ENCODE measurements at places on chromosomes 12 and 14.

DNA sequence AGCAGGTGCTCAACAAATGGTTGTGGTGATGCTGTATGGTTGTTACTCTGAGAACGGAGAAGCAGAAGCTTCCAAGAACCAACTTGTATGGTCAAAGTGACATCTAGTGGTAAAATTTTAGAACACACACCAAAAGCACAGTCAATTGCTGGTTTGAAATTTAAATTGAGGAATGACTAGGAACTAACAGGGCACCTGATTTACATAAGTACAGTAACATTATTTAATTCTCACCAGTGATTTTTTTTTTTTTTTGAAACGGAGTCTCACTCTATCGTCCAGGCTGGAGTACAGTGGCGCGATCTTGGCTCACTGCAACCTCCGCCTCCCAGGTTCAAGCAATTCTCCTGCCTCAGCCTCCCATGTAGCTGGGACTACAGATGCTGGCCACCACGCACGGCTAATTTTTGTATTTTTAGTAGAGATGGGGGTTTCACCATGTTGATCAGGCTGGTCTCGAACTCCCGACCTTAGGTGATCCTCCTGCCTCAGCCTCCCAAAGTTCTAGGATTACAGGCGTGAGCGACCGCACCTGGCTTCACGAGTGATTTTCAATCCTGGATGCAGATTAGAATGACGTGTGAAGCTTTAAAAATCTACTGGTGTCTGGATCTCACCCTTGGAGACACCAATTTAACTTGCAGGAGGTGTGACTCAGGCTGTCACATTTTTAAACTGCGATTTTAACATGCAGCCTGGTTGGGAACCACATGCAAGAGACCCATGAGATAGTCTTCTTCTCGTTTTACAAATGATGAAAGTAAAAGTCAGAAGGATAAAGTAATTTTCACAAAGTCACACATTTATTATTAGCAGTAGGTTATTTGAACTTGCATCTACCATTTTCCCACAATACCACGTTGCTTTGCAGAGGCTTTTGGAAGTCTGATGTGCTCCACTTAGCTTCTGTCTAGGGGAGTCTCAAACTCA, 14.1 kb upstream of the NUMB start:
- DNase-seq = peak; percentile 79

GRCh38 chr14:99769123-99769522, 24.1 kb upstream of the EML1 start:
- no peak for DNase-seq

DNA sequence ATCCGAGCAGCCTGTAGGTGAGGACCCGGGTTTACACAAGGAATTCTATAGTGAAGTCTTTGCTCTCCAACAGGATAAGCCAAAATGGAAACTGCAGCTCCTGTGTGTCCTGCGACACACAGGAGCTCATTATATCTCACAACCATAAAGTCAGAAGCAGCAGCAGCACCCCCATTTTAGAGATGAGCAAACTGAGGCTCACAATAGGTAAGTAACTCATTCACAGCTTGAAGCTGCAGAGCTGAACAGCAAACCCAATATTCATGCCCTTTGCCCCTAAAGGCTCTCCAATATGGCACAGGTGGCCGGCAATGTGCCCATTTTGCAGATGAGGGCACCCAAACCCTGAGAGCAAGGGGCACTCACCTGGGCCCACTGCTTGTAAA, 4.6 kb downstream of the NCOR2 start:
- DNase-seq = no peak

DNA sequence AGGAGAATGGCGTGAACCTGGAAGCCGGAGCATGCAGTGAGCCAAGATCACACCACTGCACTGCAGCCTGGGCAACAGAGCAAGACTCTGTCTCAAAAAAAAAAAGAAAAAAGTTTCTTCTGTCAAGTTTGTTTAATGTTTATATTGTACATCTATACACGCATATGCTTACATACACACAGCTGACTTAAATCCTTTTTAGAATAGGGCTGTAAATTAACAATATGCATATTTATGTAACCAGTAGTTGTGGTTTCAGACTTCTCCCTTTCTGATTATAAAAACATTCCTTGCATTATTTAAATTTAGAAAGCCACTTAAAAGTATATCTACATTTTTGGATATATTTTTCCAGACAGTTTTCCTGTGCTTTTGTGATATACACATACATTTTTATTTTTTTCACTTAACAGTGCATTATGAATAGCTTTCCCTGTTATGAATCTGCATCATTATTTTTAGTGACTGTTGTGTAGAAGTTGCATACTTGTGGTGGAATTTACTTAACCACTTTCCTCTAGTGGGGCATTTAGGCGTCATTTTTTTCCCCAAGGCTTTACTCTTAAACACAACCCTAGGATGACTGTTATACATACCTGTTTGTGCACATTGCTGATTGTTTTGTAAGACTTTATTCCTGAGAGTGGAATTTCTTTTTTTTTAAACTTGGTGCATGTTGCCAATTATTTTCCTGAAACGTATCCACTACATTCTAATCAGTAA, 29.4 kb downstream of the POLR3B start:
- no peak for DNase-seq

- no peak for DNase-seq
These were observed 28.2 kb downstream of the ANO2 start for GRCh38 chr12:5916785-5917290.

- peak; percentile 87 for DNase-seq
These were observed 5.7 kb upstream of the ATG101 start for GRCh38 chr12:52063981-52064649.

GRCh38 chr12:6198985-6199530, 1.1 kb upstream of the CD9 start:
- no peak for DNase-seq

GRCh38 chr14:37019488-37019887, 152.9 kb downstream of the SLC25A21 start:
- DNase-seq = no peak

DNA sequence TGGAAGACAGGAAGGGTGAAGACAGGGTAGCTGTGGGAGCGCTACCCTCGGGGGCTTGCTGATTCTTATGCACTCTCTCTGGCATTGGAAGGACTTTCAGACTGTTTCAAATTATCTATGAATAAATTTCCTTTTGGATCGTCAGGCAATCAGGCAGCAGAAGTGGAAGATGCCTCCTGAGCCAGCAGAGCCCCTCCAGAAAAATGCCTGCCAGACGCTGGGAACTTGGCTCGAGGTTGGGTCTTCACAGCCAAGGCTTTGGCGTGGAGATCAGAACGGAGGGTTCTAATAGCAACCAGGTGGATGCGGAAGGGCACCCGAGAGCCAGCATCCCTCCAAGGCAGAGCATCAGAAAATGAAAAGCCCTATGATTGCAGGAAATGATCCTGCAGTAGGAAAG, 119.2 kb upstream of the RFLNA start:
- no peak for DNase-seq

DNA sequence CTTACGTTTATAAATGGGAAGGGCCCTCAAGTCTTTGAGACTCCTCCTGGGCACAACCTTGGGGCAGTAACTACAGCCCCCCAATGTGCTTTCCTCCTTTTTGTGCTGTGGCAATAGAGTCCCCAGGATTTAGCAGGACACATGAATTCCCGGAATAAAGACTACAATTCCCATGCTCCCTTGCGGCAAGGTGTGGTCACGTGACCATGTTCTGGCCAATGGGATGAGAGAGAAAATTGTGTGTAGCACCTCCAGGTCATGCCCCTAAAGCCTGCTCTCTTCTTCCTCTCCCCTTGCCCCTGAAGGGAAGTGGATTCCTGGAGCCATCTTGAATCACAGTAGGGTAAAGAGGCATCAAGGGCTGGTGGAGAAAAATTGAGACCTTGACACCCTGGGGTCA, 295.1 kb upstream of the SFSWAP start:
- DNase-seq = no peak

DNA sequence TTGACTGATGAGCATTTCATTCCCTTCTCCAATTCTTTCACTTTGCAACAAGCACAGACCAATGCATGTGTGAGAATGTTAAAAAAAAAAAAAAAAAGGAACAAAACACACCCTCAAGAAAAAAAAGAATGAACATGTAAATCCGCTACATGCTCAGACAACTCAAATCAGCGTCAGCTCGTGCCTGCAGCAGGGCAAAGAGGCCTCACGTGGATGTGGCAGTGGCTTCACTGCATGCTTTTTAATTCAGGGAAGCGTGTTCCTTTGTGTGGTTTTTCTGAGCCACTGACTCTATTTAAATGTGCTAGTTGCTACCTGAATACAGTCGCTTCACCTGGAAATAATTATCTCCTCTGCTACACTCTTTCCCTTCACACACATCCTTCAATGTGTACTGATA, 55.1 kb downstream of the PPP1R36 start:
- no peak for DNase-seq

- DNase-seq = no peak
These were observed 16.7 kb downstream of the CLSTN3 start for GRCh38 chr12:7146906-7147305.

DNA sequence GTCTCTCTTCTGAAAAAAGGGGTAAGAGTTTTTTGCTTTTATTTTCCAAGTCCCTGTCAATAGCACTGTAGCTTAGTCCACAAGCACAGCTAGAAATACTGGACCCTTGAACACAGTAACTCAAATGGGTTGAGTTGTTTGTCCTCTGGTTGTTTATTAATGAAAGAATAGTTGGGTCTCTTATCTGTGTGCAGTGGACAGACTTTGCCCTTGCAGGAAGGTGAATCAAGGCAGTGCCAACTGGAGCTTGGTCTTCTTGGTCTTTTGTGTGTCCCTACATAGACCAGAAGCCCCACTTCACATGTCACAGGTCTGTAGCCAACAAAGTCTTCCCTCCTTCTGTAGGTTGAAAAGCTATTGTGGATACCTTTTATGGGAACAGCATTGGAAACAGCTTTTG, 322.0 kb downstream of the AACS start:
- no peak for DNase-seq

DNA sequence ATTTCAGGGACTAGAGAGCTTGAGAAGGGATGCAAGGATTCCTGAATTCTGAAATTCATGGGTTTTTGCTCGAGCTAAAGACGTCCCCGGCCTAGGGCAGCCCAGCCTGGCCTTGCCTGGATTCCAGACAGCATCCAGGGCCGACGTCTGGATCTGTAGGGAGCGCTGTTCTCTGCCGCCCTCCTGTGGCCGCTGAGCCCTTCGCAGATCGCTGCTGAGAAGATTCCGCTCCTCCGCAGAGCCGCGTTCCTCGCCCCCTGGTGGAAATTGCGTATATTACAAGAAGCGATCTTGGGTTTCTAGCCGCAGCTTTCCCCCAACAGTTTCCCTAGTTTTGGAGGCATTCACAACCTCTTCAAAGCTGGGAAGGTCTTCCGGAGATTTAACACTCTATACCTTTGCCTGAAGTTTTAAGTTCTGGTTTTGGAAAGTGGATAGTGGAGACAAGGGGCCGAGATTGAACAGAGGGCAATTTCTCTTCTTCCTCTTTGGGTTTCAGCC, 5.1 kb downstream of the CISTR start:
- DNase-seq = peak; percentile 94

DNA sequence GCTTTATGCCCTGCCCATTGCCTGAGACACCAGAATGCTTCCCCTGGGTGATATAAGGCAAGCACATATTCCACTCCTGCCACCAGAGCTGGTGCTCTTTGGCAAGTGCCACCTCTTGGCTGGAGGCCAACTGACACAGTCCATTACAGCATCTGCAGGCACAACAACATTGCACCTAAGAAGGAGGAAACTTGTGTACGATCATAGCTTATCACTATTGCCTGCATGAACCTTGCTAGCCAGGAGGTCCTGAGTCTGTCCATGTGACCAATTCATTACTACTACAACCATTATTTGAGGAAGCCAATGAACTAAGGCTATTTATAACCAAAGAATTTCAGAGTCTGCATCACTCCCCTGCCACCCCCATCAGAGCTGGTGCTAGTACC, 119.8 kb upstream of the SCAF11 start:
- no peak for DNase-seq

DNA sequence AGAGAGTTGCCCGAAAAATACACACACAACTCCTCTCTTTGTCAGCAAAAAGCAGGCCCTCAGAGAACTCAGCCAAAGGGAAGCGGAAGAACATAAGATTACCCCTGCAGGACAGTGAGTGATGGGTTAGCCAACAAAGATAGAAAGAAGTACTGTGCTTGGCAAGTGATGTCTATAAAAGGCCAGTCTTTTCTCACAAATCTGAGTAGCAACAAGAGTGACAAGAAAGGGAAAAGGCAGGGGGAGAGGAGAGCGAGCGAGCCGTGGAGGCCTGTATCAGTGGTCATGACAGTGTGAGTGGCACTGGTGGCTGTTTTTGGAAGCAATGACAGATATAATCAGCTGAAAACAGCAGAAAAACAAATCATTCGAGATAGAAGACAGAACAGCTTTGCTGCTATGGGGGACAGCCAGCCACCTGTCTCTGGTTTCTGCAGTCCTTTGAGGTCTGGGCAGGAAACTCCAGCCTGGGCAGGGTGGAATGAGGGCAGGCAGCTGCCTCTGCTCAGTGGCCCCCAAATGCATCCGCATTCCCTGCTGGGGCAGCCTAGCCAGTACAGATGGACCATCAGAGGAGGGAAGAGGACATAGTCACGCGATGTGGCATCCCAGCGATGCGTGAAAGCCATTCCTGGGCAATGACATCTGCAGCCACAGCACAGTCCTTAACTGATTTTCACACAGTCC, 74.7 kb downstream of the TRIM9 start:
- no peak for DNase-seq

- no peak for DNase-seq
These were observed at the start of gene ANO2 for GRCh38 chr12:5945071-5946008. TSS of gene ANO2 (minus strand) at chr12:5945259. CDS start at chr12:5945217, 42 bp downstream.

- no peak for DNase-seq
These were observed at the start of gene SLC7A7 for GRCh38 chr14:22814941-22815713. TSS of gene SLC7A7 (minus strand) at chr14:22815435. CDS start at chr14:22813398, 2,037 bp downstream.

GRCh38 chr12:2185751-2186341, 133.1 kb downstream of the CACNA1C start:
- no peak for DNase-seq

GRCh38 chr12:57370696-57371095, 60.1 kb downstream of the R3HDM2 start:
- DNase-seq = no peak
